ENCODE measurements at places on chromosomes 3 and 15. TPM values are rescaled to one million over a fixed set of nuclear protein-coding genes. Genes with fewer than 3 reads are reported as not detected.
A peak's percentile ranks its signal among the peaks of the same experiment; 100 is the strongest.

Gene PLS1
- 3.4 TPM for total RNA-seq

Gene TGM5
- not detected for total RNA-seq

Gene EPB42
- not detected for total RNA-seq

DNA sequence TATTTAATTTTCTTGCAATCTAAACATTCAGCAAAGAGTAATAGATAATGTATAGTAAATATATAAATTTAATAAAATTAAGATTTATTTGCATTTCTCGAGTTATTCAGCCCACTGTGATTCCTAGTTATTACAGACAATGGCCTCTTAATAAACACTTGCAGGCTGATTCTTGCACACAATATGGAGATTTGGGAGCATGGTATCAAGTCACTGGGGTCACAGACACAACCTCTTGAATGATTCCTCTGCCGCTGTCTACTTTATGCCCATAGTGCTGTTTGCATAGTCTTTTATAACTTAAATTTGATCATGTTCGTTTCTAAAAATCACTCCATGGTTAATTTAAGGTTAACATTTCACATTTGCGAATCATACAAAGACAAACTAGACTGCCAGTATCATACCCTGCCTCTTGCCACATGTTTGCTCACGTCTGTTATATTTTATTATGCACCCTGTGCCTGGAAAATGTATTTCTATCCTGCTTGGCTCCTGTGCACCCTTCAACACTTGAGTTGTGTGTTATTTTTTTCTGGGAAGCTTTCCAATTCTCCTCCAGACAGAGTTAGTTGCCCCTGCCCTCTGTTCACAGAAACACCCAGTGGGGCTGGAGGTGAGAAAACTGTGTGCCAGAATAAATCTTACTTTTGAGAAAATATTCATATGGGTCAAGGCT lies 206.3 kb upstream of the ROBO1 start:
- no peak for DNase-seq

DNA sequence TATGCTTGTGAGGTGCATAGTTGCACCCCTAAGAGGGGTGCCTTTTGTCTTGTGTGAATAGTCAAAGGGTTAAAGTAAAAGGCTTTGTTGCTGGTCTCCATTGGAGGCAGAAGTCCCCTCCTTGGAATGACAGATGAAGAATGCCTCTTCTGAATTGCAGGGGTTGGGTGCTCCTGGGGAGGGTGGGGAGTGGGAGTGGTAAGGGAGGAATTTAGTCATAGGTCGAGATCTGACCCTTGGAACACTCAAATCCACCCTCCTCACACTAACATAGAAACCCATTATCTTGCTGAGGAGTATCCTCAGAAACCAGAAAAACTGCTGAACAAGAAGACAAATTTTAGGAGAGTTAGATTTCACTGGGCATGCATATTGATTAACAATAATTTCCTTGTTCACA lies 4.7 kb downstream of the CTXND1 start:
- DNase-seq: no peak

DNA sequence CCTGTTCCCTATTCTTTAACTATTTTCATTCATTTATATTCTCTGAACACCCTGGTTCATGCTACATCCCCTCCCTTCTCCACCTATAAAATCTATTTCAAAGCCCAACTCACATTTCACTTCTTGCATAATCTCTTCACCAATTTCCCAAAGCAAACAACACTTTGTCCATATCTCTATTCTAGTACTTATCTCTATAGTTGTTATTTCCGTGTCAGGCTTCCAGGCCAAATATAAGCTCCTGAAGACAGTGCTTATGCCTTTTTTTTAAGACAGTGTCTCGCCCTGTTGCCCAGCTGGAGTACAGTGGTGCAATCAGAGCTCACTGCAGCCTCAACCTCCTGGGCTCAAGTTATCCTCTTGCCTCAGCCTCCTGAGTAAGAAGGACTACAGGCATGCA lies 43.6 kb downstream of the DNAH12 start:
- peak; percentile 2 for DNase-seq

Gene RCN2
- 43.5 TPM for total RNA-seq
